SW480 (cell line): ENCODE measurements at places on chromosomes 1 and 21.

- no peak for DNase-seq
These were observed 1583.3 kb downstream of the MRPL39 start for GRCh38 chr21:24023936-24024335.

DNA sequence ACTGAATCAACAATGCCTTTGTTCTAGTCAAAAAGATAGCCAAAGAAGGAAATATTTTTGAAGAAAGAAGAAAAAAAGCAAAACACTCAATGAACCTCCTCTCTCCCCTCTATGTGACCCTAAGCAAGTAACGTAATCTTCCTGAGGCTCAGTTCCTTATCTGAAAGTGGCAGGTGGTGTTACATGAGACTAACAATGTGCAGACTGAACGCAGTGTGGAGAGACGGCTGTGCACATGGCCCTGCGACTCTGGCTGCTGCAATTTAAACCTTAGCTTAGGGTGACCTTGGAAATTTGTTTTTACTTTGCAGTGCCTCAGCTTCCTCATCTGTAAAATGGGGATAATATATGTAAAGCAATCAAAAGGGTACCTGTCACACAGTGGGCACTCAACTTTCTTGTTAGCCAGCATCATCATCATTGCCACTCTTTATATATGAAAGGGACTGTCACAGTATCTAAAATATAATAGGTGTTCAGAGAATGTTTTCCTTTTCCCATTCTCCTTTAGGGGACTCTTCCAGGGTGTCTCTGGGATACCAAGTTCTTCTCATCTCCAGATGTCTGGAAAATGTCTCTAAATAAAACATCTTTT lies 100.1 kb upstream of the JUN start:
- no peak for DNase-seq

DNA sequence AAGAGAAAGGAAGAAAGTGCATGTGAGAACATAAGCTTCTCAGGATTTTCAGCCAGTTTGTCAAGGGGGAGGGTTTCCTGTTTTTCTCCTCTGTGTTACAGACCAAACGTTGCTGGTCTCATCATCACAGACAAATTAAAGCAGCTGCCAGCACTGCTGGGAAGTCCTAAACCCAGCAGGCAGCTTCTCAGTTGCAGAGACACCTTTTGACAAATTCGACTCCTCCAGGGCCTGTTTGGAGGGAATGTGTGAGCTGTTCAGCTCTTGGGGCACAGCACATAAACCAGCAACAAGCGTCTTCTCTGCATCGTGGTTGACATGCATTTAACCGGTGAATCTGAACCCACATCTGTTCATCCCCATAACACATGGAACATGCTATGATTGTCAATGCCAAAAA lies 454.6 kb upstream of the RUNX1 start:
- DNase-seq: no peak

GRCh38 chr1:228142155-228142691 lies 2.1 kb downstream of the GUK1 start:
- no peak for DNase-seq

GRCh38 chr1:21304488-21304887 lies 14.2 kb upstream of the ECE1 start:
- no peak for DNase-seq

DNA sequence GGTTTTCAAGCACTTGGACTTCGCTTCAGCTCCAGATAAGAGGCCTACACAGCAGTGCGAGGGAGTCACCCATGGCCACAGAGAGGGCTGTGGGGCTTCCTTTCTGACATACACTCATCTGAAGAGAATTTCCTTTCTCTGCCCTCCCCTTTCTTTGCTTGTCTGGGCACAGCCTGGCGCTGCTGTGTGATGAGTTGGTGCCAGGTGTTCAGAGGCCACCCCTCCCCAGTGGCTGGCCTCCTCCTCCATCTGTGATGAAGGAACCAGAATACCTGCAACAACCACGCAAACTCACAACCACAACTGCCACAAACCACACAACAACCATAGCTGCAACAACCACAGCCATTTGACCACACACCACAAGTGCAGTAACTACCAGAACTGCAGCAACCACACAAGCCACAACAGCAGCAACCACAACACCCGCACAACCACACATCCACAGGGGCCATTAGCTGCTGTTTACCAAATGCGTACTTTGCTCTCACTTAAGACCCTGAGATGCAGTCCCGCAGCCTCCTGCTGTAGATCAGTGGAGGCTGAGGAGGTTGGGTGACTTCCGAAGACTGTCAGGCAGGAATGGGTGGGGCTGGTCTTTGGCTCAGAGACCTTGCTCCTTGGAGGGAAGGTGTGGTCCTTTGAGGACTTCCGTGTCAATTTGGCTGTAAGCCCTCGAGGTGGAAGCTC lies 71.1 kb downstream of the IER5 start:
- peak; percentile 66 for DNase-seq

DNA sequence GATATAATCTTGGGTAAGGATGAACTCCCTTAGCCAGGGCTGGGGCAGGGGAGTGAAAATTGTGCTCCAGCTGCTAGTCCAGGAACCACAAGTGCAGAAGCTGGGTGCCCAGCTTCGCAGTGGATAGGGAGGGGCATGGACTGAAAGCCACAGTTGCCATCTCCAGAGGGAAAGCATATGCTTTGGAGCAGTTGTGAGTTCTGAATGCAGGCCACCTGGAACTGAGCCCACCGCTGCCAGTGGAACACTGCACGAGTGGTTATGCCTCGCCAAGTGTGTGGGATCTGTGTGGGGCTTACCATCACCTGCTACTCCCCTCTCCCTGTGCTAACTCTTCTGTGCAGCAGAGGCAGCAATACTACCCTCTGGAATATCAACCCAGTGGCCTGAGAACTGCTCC lies 158.4 kb upstream of the DPT start:
- no peak for DNase-seq

DNA sequence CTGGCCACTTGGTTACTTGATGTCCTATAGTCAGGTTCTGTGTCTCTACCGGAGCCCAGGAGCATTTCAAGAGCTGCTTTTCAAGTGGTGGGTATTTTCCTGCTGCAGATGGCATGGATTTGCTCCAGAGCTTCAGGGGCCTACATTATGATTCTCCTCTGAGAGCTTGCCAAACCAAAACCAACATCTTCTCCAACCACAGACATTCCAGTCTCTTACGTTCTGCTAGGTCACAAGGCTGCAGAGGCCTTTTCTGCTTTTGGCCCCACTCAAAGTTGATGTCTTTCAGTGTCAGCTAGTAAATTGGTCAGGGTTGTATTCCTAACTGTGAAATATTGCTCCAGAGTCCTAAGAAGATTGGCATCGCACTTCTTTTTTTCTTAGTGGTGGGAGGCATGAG lies 14.7 kb upstream of the AQP10 start:
- no peak for DNase-seq

DNA sequence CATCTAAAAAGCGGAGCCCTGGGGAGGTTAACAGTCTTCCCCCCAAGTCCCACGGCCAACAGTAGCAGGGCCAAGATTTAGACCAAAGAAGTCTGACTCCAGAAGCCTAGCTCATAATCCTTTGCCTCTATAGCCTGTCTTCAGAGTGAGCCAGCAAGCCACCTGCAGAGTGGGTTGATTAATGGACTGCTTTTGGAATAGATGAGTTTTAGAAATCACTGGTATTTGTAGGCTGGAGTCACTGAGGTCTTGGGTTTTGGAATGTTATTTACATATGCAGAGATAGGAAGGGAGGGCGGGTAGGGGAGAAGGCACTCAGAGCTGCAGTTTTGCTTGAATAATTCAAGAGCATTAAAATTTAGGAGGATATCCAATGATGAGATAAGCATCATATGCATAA lies 90.8 kb upstream of the L1TD1 start:
- no peak for DNase-seq

- no peak for DNase-seq
These were observed 27.1 kb downstream of the SHISAL2A start for GRCh38 chr1:52659851-52660596.

- no peak for DNase-seq
These were observed 24.7 kb downstream of the ZYG11A start for GRCh38 chr1:52867087-52867863.

DNA sequence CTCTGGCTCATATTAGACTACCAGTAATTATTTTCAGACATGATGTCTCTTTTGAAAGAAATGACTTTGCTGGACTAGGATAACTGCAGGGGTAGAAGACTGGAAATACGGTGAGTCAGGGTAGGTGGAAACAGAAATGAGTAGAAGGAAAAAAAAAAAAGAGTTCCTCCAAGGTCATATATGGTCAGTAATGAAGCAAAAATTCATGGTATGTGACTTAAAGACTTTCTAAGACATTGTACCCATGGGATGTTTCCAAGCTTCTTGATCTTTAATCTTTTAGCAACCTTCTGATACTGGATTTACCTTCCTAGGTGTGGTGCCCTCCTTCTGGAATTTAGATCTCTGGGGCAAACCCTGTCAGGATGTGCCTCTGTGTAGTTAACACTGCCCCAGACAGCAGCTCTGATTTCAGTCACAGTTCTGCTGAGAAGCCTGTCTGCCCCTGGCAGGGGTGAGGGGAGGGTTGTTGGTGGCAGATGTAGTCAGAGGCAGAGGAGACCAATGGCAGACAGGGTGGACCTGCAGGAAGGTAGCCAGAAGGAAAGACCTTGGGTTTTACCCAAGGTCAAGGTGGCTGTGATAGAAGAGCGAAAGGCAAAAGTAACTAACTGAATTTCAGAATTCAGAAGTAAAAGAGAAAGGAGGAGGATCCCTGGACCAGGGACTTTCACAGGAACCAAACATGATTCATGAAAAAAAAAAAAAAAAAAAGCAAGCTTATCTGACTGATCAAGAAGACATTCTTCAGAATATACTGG lies 44.1 kb upstream of the BCL10 start:
- no peak for DNase-seq

- DNase-seq: no peak
These were observed 11.7 kb downstream of the LAX1 start for GRCh38 chr1:203776636-203777035.

- no peak for DNase-seq
These were observed 7.3 kb downstream of the H6PD start for GRCh38 chr1:9241891-9242290.

DNA sequence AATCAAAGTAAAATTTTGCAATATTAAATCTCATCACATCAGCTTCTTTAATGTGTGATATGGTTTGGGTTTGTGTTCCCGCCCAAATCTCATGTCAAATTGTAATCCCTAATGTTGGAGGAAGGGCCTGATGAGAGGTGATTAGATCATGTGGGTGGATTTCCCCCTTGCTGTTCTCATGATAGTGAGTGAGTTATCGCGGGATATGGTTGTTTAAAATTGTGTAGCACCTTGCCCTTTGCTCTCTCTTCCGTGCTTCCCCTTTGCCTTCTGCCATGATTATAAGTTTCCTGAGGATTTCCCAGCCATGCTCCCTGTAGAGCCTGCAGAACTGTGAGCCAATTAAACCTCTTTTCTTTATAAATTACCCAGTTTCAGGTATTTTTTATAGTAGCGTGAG lies 131.9 kb downstream of the ZNF326 start:
- no peak for DNase-seq

DNA sequence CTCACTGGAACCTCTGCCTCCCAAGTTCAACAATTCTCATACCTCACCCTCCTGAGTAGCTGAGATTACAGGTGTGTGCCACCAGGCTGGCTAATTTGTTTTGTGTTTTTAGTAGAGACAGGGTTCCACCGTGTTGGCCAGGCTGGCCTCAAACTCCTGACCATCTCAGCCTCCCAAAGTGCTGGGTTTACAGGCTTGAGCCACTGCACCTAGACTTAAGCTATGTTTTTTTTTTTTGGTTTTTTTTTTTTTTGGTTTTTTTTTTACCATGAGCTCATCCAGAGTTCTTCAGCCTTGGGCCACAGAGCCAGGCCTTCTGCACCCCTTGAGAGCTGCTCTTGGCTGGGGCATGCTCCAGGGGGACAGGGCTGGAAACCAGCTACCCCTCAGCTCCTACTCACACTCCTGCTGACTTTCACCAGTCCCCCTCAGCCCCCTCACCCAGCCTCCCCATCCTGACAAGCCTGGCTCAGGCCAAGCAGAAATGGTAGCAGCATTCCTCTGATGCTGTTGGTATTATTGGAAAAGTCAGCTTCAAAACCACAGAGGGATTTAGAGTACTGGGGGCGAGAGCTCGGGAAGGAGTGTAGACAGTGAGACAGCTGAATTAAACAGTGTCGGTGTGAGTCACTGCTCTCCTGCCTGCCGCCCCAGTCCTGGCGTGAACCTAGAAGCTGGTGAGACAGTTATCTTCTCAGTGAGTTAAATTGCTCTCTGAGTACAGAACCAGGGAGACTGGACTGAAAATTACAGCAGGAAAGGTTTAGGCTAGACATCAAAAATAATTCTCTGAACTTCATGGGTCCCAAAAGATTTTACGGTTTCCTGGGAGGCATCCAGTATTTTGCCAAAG lies 63.7 kb downstream of the NAV1 start:
- no peak for DNase-seq

DNA sequence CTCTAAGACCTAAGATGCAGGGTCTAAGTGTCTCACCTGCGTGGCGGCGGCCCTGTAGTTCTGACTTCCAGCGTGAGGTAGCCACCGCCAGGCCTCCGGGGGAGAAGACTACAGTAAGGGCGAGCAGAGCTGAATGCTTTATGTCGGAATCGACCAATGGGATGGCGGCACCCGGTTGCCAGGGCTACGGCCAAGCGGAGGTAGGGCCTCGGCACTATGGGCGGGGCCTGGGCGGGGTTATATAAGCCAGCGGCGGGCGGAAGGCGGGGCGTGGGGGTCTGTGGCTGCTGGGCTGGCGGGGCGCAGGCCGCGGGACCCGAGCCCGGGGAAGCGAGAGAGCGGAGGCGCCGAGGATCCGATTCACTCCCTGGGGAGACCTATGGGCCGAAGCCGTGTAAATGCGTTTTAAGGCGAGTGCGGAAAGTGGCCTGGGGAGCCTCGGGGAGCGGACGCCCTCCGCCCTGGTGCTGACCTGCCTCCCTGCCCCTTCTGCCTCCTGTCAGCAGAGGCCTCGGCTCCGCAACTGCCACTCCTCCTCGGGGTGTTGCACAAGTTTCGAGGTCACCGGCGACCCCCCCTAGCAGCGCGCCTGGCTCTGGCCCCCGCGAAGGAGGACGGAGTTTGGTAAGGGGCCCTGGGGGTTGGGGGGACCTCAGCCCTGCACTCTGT lies at the start of gene AZIN2:
Gene AZIN2 (plus strand): TSS at position 269 of the 669 bp plus-strand sequence. CDS start 1,097 bp downstream, outside the sequence.
- DNase-seq: peak; percentile 90

- no peak for DNase-seq
These were observed 26.1 kb upstream of the UMODL1 start for GRCh38 chr21:42044871-42045495.

GRCh38 chr1:184162281-184162680 lies 110.8 kb downstream of the TSEN15 start:
- no peak for DNase-seq

DNA sequence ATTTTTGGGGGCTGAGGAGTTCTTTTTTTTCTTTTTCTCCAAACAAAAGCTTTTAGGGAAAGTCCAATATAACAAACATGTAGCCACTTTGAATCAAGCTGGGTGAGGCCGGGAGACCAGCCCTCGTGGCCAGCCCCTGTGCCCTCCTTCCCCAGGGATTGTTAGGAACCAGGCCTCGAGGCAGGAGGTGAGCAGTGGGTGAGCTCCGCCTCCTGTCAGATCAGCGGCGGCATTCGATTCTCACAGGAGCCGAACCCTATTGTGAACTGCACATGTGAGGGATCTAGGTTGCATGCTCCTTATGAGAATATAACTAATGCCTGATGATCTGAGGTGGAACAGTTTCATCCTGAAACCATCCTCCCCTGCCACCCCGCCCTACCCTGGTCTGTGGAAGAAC lies 41.8 kb upstream of the TTC22 start:
- DNase-seq: no peak
